ENCODE measurements at places on chromosomes 1 and 21.
A peak's percentile ranks its signal among the peaks of the same experiment; 100 is the strongest.

- no peaks in the 10 kb centered on the region for H3K27me3 ChIP-seq
- H3K27ac ChIP-seq: peak overlapping the region; percentile 36
- no peaks in the 10 kb centered on the region for H3K36me3 ChIP-seq
- DNase-seq: no peak
These were observed 34.8 kb downstream of the KPNA6 start for GRCh38 chr1:32142446-32143301.

- H3K27ac ChIP-seq: no peak overlapping the region
- no peak for DNase-seq
- H3K27me3 ChIP-seq: no peaks in the 10 kb centered on the region
- H3K4me3 ChIP-seq: no peak overlapping the region
- H3K36me3 ChIP-seq: no peaks in the 10 kb centered on the region
These were observed 49.6 kb downstream of the HSF2BP start for GRCh38 chr21:43609501-43610340.

- no peaks in the 10 kb centered on the region for H3K27me3 ChIP-seq
- DNase-seq: no peak
- no peaks in the 10 kb centered on the region for H3K4me1 ChIP-seq
- no peak overlapping the region for H3K4me3 ChIP-seq
- no peaks in the 10 kb centered on the region for H3K36me3 ChIP-seq
These were observed 64.2 kb upstream of the SH3GLB1 start for GRCh38 chr1:86640161-86640670.

- H3K36me3 ChIP-seq: no peaks in the 10 kb centered on the region
- no peaks in the 10 kb centered on the region for H3K27me3 ChIP-seq
- H3K4me3 ChIP-seq: no peak overlapping the region
- DNase-seq: no peak
- peaks cover 19% of the 10 kb centered on the region for H3K4me1 ChIP-seq
These were observed 59.7 kb upstream of the WDR26 start for GRCh38 chr1:224494343-224494742.
